ENCODE measurements at places on chromosomes 6 and 20. TPM values are rescaled to one million over a fixed set of nuclear protein-coding genes. Genes with fewer than 3 reads are reported as not detected.
A peak's percentile ranks its signal among the peaks of the same experiment; 100 is the strongest.

RWDD1 gene
- total RNA-seq, result 38.8 TPM

DDX43 gene
- not detected for total RNA-seq

HMGCLL1 gene
- 0.24 TPM for total RNA-seq

KCNK16 gene
- not detected for total RNA-seq

EYS gene
- total RNA-seq, result 0.11 TPM

TRIM38 gene
- 0.55 TPM for total RNA-seq

RAMACL gene
- total RNA-seq, result 0.29 TPM

RIMS1 gene
- 0.83 TPM for total RNA-seq

- no peaks in the 10 kb centered on the region for H3K36me3 ChIP-seq
- no peak for DNase-seq
- no peak overlapping the region for H3K27ac ChIP-seq
- H3K4me1 ChIP-seq, result no peaks in the 10 kb centered on the region
- H3K27me3 ChIP-seq, result no peaks in the 10 kb centered on the region
- H3K4me3 ChIP-seq, result no peak overlapping the region
Measured at GRCh38 chr6:65706436-65706835, 590 bp downstream of the EYS start.

- no peak overlapping the region for H3K27ac ChIP-seq
- H3K27me3 ChIP-seq, result no peaks in the 10 kb centered on the region
- no peaks in the 10 kb centered on the region for H3K36me3 ChIP-seq
- no peak for DNase-seq
- H3K4me1 ChIP-seq, result no peaks in the 10 kb centered on the region
- H3K4me3 ChIP-seq, result no peak overlapping the region
Measured at GRCh38 chr6:167576050-167576741, 250.5 kb upstream of the AFDN start.

DNA sequence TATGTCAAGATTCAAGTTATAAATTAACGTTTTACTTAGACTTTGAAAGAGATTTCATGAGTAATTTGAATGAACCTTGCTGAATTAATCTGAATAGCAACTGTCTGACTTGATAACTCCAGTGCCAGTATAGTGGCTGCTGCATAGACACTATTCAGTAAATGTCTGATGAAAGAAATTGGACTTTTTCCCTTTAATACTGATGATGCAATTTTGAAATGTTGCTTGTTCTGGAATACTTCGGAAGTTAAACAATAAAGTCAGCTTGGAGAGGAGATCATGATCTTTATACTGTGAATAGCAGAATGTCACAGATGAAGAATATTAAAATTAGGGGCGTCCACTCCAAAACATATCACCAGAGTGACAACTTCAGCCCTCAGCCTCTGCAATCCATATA is 3.6 kb upstream of the PGBD1 start:
- H3K36me3 ChIP-seq, result peaks cover 10% of the 10 kb centered on the region
- H3K4me1 ChIP-seq, result no peaks in the 10 kb centered on the region
- H3K4me3 ChIP-seq, result no peak overlapping the region

DNA sequence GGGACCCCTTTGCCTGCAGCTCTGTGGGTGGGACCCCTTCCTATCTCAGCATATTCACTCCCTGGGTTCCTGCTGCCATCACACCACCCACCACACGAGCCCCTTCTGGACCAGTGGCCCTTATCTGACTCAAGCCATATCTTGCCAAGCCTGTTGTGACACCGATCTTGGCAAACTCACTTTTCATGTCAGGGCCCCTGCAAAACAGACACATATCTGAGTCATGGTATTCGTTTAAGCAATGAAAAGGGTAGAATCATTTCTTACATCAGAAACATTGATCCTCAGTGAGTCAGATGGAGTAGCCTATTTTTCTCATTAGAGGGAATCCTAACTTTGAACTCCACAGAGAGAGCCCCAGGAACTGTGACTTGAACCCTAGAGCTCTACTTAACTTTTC is 10.6 kb downstream of the RAET1E start:
- no peak overlapping the region for H3K4me3 ChIP-seq
- H3K27ac ChIP-seq, result no peak overlapping the region
- H3K27me3 ChIP-seq, result no peaks in the 10 kb centered on the region
- H3K4me1 ChIP-seq, result no peaks in the 10 kb centered on the region
- no peaks in the 10 kb centered on the region for H3K36me3 ChIP-seq

- H3K27ac ChIP-seq, result no peak overlapping the region
- H3K4me1 ChIP-seq, result no peaks in the 10 kb centered on the region
- DNase-seq, result no peak
- H3K27me3 ChIP-seq, result no peaks in the 10 kb centered on the region
- H3K4me3 ChIP-seq, result no peak overlapping the region
Measured at GRCh38 chr6:141677598-141678211, 455.0 kb upstream of the GJE1 start.

GRCh38 chr6:37239950-37240713 is 17.4 kb upstream of the TBC1D22B start:
- H3K36me3 ChIP-seq, result no peaks in the 10 kb centered on the region
- H3K27ac ChIP-seq, result no peak overlapping the region

- peaks cover 4% of the 10 kb centered on the region for H3K4me1 ChIP-seq
- no peak for DNase-seq
- H3K36me3 ChIP-seq, result no peaks in the 10 kb centered on the region
- no peak overlapping the region for H3K27ac ChIP-seq
- no peak overlapping the region for H3K4me3 ChIP-seq
- no peaks in the 10 kb centered on the region for H3K27me3 ChIP-seq
Measured at GRCh38 chr20:37726321-37726720, 32.5 kb downstream of the CTNNBL1 start.

DNA sequence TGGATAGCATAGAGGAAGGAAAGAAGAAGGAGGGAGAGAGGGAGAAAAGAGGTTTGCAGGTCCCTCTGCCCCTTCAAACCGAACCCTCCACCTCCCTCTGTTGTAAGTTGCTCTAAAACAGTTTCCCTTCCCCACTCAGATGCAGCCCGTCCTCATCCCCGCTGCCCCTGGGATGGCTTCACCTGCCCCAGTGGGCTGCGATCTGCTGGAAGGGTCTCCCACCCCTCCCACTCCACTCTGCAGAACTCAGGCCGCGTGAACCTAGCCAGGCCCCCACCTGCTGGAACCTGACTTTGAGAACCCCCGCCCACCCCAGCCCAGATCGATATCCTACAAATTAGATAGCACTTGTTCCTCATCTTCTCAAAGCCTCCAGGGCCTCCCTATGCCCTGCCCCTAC is 190.8 kb downstream of the DLL1 start:
- H3K36me3 ChIP-seq, result peaks cover 5% of the 10 kb centered on the region
- no peak overlapping the region for H3K4me3 ChIP-seq
- no peak for DNase-seq

DNA sequence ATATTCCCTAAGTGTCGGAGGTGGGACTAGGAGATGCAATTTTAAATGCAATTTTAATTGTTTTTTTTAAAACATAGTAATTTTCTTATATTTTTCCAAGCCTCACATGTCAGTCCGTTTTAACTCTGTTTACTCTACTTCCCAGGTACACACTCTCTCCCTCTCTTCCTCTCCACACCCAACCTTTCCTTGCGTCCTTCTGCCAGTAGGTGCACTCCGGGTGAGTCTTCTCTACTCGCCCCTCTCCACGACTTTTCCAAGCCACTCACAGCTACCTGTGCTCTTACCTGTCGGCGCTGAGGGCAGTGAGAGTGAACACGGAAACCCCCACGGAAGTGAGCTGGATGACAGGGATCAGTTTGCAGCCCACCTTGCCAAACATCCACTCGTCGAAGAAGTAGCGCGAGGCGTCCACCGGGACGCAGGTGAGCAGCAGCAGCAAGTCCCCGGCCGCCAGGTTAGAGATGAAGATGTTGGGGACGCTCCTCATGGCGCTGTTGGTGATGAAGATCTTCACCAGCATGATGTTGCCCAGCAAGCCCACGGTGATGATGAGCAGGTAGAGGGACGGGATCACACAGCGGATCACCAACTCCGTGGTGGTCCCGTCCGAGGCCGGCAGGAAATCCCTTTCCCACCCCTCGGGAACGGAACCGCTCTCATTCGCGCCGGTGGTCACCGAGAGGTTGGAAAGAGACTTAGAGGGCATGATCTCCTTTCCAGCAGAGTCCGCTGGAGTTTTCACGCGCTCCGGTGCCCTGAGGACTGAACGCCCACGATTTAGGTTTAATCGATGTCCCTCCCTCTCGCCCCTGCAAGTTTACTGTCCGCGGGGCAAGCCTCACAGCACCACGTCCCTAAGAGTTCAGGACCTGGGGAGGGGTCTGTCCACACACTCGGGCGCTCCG is 44.5 kb upstream of the GJE1 start:
- DNase-seq, result peak; percentile 37
- no peaks in the 10 kb centered on the region for H3K36me3 ChIP-seq
- peak overlapping the region; percentile 80 for H3K4me3 ChIP-seq
- peaks cover 4% of the 10 kb centered on the region for H3K27me3 ChIP-seq

DNA sequence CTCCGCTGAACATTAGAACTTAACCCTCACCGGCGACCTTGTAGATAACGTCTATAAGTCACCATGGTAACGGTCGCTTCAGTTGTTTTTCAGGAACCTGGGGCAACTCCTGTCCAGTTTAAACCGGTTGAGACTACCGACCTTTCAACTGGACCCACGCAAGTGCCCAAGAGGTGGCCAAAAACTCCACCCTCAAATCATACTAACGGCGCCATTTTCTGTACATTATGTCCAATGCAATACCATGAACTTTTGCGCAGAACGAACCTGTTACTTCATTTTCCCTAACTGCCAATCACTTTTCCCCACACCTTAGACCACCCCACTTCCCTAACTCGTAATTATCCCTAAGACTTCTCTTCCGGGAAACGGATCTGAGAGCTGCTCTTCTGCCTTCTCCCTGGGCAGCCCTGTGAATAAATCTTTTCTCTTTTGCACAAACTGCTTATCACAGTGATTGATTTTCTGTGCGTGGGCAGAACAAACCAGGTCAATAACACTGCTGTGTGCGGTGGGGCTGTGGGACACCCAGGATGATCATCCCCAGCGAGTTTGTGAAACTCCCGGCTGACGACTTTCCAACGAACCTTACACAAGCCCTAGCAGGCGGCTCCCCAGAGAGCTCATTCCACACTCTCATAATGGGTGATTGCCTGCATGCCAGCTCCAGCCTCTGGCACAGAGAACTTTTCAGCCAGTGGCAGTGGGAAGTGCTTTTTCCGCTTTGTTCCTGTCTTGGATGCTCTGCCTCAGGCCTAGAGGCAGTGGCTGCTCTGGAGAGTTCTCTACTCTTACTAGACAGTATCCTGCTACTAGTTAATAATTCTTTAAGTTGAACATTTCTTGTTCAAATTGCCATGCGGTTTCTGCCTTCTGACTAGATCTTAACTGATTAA is 28.6 kb downstream of the GPX5 start:
- H3K27me3 ChIP-seq, result no peaks in the 10 kb centered on the region
- H3K4me1 ChIP-seq, result no peaks in the 10 kb centered on the region
- no peak for DNase-seq
- no peak overlapping the region for H3K27ac ChIP-seq
- H3K36me3 ChIP-seq, result no peaks in the 10 kb centered on the region

DNA sequence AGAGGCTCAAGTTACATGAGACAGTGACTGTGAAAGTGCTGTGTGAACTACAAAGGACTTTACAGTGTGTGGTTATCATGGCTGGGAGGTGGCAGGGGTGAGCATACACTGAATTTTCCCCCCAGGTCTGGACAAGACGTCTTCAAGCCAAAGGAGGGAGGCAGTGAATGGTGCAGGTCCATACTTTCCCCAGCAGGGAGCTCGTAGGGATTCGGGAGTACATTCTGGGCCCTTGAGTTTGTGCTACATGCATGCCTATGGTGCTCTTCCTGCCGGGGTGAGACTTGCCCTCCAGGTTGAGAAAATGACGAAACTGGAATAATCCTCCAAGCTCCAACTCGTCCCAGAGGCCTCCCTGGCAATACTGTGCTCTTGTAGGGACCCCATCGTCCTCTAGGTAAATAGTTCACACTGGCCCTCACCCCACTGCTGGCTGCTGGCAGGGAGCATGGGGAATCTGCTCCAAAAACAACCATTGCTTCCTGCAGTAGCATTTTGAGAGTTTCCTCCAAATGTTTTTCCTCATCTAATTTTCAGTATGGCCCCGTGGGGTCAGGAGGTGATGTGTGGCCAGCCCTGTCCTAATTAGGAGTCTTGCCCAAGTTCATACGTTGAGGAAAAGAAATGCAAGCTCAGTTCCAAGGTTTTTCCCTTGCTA is 57.6 kb downstream of the ZNF831 start:
- H3K4me3 ChIP-seq, result peak overlapping the region; percentile 33
- H3K27ac ChIP-seq, result no peak overlapping the region
- peaks cover 1% of the 10 kb centered on the region for H3K27me3 ChIP-seq
- DNase-seq, result peak; percentile 45
- H3K4me1 ChIP-seq, result 0 out of 2 replicates have a peak, but pooled peaks cover 4% of the 10 kb centered on the region

DNA sequence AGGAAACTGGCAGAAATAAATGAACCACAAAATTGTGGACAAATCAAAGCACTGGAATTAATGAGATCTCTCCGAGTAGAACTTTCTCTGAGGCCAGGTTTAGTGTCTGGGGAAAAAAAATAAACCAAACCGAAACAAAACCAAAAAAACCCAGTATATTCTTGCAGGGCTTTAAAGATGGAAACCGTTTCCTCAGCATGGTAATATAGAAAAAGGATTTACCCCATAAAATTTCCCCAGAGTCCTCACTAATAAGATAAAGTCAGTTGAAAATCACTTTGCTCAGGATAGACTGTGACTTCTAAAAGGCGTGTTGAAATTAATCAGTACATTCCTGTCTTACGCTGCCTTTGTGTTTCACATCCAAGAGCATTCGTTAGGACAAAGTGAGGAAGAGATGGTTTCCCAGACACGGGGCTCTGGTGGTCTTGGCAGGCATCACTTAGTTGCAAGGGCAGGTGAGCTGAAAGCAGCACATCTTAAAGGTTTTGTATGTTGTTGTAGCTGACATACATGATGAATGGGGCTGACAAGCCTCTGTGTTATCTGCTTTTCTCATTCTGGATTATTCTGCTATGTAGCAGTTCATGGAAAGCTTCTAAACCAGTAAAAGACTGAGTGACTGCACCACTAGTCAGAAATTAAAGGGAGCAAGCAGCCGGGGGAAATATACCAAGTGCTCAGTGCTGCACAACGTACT is 85.2 kb upstream of the PRL start:
- peaks cover 5% of the 10 kb centered on the region for H3K36me3 ChIP-seq
- no peak for DNase-seq
- no peak overlapping the region for H3K4me3 ChIP-seq

GRCh38 chr20:39016041-39016440 is 53.9 kb downstream of the DHX35 start:
- H3K4me1 ChIP-seq, result no peaks in the 10 kb centered on the region
- H3K27me3 ChIP-seq, result no peaks in the 10 kb centered on the region
- no peak overlapping the region for H3K4me3 ChIP-seq
- no peak for DNase-seq
- H3K27ac ChIP-seq, result no peak overlapping the region

GRCh38 chr6:8387942-8388437 is 47.4 kb downstream of the SLC35B3 start:
- no peak overlapping the region for H3K4me3 ChIP-seq
- no peaks in the 10 kb centered on the region for H3K27me3 ChIP-seq
- no peaks in the 10 kb centered on the region for H3K36me3 ChIP-seq
- H3K4me1 ChIP-seq, result peaks cover 2% of the 10 kb centered on the region
- H3K27ac ChIP-seq, result no peak overlapping the region

DNA sequence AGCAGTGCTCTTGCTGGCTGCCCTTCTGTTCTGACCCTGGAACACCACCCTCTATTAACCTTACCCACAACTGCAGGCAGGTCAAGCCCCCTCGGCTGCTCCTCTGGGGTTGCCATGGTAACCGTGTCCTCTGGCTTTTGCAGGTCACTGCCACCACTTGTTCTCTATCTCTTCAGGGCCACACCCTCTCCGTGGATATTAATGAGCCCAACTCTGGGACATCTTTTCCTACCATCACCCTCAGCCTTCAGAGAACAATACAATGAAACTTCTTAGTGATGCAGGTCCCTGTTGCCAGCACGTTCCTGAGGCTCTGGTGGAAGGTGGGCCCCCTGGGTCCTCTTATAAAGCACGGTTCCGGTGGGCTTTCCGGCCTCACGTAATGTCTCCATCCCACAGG is 30.8 kb upstream of the MICB start:
- H3K27ac ChIP-seq, result no peak overlapping the region
- peaks cover 6% of the 10 kb centered on the region for H3K4me1 ChIP-seq
- H3K27me3 ChIP-seq, result no peaks in the 10 kb centered on the region
- DNase-seq, result no peak

All from H9 (cell line).